ENCODE measurements at places on chromosomes 13 and 19.

- DNase-seq: no peak
These were observed 124.9 kb downstream of the CYSLTR2 start for GRCh38 chr13:48778610-48779009.

- DNase-seq: no peak
These were observed 380.8 kb downstream of the KCNRG start for GRCh38 chr13:50396001-50396400.

DNA sequence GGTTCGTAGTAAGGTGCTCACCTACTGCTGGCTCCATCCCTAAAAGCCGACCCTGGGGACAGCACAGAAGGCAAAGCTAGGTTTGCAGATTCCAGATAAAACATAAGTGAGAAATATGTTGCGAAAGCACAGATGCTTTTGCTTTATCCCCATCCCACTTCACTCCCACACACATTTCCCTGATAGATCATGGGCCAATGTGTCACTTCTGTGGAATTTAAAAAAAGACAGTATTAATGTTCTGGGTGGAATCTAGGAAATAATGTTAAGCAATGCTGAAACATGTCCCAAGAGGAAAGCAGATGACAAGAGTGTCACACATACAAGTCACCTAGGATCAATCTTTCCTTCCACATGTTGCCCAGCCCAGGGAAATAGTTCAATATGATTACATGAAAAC, 661.0 kb upstream of the MIR17HG start:
- no peak for DNase-seq

- DNase-seq: no peak
These were observed 522.5 kb downstream of the DIAPH3 start for GRCh38 chr13:59641261-59641660.
